ENCODE measurements at places on chromosomes 7 and 10.
A peak's percentile ranks its signal among the peaks of the same experiment; 100 is the strongest.

DNA sequence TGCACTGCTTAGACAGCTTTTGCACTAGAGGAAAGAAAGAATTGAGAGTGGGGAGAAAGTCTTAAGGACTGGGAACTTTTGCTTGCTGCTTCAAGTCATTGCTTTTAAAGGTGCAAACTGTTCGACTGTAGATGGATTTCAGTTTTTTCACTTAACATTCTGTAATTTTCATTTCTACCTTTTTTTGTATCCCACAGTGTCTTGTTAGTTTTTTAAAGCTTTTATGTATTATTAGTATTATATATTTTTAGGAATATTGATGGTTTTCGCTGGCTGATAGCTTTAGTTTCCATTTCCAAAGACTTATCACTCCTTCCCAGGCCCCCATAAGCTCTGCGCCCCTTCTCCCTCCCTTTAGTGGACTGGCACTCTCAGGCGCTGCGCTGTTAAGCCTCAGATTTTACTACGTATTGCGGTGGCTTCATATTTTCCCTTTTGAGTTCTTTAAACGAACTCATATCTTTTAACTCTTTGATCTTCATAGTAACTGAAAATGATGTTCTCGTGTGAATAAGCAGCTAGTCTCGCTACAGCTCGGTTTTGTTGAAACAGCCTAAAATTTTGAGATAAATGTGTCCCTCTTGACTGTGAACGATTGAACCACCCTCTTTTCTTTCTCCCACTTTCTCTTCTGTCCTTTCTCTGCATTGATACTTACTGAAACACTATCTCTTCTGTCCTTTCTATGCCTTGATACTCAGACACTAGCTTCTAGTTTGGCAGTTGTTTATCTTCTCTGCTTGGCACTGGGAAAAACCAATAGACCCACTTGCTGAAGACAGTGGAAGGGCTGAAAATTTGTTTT, 2.5 kb upstream of the ETV1 start:
- no peak for DNase-seq

- no peak for DNase-seq
Observed at GRCh38 chr10:61705022-61705613, 42.4 kb downstream of the CABCOCO1 start.

GRCh38 chr10:7971949-7972348, 82.5 kb upstream of the GATA3 start:
- DNase-seq: no peak

- DNase-seq: no peak
Observed at GRCh38 chr10:124157271-124157681, 63.9 kb upstream of the CHST15 start.

DNA sequence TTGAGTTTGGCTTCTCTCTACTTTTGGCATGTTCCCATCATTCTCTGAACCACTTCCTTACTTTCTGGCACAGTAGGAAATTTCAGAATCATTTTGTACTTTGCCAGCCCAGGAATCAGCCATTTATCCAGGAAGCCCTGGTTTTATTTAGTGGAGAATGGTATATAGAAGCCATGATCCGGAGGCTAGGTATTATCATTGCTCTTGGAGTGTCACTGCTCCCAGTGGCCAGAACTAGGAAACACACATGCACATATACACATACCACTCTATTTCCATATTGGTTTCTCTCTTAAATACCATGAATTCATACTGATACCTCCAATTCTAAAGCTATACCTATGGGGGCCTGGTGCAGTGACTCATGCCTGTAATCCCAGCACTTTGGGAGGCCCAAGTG, 36.3 kb downstream of the SUFU start:
- DNase-seq: peak; percentile 12

GRCh38 chr10:14574291-14574690, 200.4 kb downstream of the FAM107B start:
- no peak for DNase-seq

DNA sequence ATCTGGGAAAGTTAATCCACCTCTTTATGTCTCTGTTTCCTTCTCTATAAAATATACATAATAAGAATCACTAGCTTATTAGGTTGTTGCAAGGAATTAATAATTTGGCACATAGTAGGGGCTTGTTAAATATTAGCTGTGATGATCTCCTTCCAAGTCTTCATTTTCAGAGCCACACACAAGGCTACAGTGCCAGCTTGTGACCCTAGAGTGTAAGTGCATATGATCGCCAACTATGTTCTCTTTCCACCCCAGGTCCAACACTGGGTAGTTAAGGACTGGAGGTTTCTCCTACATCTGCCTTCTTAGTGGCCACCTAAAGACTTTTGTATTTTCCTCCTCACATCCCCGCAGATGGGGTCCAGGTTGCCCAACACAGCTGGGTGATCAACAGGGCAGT, 17.9 kb upstream of the ACSM6 start:
- no peak for DNase-seq

DNA sequence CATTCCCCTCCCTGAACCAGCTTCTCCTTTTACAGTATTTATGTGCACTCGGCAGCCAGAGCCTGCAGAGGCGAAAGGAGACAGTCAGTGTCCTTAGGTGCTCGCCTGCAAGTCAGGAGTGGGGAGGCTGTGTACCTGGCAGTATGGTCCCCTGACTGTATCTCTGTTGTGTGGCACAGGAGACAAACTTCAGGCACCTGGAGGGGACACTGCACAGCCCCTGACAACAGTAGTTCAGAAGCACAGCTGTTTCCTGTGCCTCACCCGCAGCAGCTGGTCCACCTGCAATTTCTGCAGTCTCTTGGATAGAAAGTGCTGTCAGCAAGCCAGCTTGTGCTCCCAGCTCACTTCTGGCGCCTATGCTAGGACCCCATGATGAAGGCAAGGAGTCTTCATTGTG, 73.4 kb upstream of the LAMB4 start:
- no peak for DNase-seq

DNA sequence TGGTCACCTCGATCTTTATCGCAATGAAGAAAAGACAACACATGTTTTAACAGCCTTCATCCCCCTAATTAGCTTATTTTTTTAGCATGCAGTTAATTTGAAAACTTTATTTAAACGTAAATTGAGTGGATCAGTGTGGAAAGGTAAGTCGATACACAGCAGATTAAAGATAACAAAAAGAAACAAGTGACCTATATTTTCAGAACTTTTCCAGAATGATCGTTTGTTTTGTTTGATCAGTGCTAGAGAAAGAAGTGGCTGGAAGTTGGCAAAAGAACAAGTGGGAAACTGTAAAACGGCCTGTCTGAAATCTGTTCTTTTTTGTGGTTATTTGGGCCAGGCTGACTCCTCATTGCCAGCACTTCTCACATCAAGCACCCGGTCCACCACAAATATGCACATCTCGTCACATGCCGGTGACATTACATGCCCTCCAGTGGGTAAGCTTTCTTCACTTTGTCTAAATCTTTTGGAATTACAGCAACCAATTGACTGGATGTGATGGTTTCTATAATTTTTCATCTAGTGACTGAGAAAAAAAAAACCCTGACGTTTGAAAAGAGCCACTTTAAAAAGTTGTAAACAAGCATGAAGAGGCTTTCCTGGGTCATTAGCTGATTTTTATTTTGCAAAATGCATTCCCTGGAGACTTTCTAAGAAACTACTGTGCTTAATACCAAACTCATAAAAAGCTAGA, 33.2 kb downstream of the C7orf33 start:
- DNase-seq: no peak

Measured in T-helper 2 cell (primary cell).